Activated effector memory CD4-positive, alpha-beta T cell treated with anti-CD3 and anti-CD28 coated beads, Interleukin-2, amount 50 U/mL, for 16 hours (primary cell): ENCODE measurements at places on chromosomes 6 and 20.
A peak's percentile ranks its signal among the peaks of the same experiment; 100 is the strongest.

DNA sequence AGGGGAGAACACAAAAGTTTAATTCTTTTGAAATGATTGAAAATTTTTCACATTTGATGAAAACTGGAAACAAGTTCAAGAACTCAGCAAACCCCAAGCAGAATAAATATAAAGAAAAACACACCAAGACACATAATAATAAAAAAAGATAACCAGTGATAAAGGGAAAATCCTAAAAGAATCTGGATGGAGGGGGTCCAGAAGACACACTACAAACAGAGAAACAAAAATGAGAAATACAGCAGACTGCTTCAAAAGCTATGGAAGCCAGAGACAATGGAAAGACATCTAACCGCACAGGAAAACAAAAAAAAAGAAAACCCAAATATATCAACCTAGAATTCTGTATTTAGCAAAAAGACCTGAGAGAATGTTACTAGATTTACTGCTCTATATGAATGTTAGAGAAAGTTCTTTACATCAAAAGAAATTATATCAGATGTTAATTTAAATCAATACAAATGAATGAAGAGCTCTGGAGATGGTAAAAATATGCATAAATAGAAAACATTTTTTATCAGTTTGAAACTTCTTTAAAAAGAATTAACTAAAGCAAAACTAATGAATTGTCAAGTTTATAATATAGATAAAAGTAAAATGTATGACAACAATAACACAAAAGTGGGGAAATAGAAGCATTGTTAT is 310.7 kb upstream of the PREP start:
- no peak for DNase-seq

DNA sequence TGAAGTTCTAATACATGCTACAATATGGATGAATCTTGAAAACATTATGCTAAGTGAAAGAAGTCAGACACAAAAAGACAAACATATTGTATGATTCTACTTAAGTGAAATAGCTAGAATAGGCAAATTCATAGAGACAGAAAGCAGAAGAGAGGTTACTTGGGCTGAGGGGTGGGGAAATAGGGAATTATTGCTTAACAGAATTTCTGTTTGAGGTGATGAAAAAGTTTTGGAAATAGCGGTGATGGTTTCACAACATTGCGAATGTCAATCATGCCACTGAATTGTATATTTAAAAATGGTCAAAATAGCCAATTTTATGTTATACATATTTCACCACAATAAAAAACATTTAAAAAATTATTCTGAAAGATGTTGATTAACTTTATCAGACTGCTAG is 6.1 kb downstream of the SLC26A8 start:
- DNase-seq = no peak

DNA sequence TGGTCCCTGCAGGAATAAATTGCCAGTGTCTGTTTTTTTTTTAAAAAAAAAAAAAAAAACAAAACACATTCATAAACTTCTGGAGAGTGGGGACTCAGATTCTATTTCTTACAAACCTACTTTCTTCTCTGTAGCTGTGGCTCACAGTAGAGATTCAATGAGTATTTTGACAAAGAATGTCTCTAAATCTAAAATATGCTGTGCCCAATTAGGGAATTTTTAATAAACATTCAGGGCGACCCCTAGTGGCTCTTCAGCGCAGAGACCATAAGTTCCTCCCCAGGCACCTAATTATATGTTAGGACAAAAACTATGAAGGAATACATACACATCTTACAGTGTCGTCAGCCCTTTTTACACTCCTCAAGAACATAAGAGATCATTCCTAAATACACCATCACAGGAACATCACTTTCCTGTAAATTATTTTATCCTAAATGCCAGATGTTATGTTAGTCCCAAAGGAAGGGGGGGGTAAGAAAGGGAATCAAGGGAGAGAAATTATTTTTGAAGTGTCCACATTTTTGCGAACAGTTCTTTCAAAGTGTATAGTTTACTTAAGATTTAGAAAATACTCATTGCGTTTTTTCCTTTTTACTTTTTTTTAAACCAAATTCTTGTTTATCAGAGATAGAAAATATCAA is 21.8 kb upstream of the NAA20 start:
- peak; percentile 74 for DNase-seq

DNA sequence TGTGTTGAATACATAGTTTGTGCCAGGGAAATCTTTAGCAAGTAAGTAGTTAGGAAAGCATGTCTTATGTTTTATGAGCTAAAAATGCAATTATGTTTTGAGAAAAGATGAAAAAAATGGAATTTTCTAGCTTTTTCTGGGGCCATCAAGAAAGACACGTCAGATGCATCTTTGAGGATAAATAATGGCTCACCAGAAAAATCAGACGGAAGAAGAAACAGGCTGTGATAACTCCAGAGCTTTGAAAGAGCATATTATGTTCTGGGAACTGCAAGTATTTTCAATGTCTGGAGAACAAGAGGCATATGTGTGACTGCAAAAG is 173.7 kb downstream of the CLVS2 start:
- no peak for DNase-seq
